Fibroblast of lung (primary cell): ENCODE measurements at places on chromosomes 2 and 18. TPM values are rescaled to one million over a fixed set of nuclear protein-coding genes. Genes with fewer than 3 reads are reported as not detected.

The ZNF892 gene
- 6.2 and 7.3 TPM in 2 replicates for total RNA-seq

The CHRND gene
- total RNA-seq: not detected in 2 replicates

The RNU2-63P gene
- total RNA-seq: 46.0 and 268 TPM in 2 replicates

The SCN2A gene
- total RNA-seq: 2.1 and 7.1 TPM in 2 replicates

The BMP10 gene
- total RNA-seq: not detected in 2 replicates

The PPP1R1C gene
- 0.50 and 0.77 TPM in 2 replicates for total RNA-seq

The IL1RL2 gene
- 2.6 and 3.1 TPM in 2 replicates for total RNA-seq

The MYCN gene
- total RNA-seq: not detected in 2 replicates

The CNDP1 gene
- not detected in 2 replicates for total RNA-seq

The CNTNAP5 gene
- total RNA-seq: not detected in 2 replicates

The SCG2 gene
- 0.66 and 2.1 TPM in 2 replicates for total RNA-seq

The AQP4 gene
- not detected in 2 replicates for total RNA-seq

The CIB4 gene
- total RNA-seq: not detected in 2 replicates

The ALLC gene
- total RNA-seq: not detected in 2 replicates

The RGPD4 gene
- under 0.01 TPM in 1 of 2 replicates, not detected in the other for total RNA-seq

The TXNDC2 gene
- not detected in 2 replicates for total RNA-seq

The ESPNL gene
- total RNA-seq: 1.3 and 2.8 TPM in 2 replicates

DNA sequence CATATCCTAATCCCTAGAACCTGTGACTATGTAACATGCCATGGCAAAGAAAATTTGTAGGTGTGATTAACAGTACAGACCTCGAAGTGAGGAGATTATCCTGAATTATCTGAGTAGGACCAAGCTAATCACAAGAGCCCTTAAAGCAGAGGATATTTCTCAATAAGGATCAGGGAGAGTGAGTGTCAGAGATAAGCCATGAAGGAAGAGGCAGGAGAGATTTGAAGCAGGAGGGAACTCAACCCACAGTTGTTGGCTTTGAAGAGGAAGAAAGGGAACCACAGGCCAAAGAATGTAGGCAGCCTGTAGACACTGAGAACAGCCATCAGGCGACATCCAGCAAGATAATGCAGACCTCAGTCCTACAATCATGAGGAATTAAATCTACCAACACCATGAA lies 229.3 kb downstream of the NBAS start:
- DNase-seq: no peak

GRCh38 chr2:85175369-85176299 lies 42.4 kb downstream of the TCF7L1 start:
- peak; percentile 77 for DNase-seq

DNA sequence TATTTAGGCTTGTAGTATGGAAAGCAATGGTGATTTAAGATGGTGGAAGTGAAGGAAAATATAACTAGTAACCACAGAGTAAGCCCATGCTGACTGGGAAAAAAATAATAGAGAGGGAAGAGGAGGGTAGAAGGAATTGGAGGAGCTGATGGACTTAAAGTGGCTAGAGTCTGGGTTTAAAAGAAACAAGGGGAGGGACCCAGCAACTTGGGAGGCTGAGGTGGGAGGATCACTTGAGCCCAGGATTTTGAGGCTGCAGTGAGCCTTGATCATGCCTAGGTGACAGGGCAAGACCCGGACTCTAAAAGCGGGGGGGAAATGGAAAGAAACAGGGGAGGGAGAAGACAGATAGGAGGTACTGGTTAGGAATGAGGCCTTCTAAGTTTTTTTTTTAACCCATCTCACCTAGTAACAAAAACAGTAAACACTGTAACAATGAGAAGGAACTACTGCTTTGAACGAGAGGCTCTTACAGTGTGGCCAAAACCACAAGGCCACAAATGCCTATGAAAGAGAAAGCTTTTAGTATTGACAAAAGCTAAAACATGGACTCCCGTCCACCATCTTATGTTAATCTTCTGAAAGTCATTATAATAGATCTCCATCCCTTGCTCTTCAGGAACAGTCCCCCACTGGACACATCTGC lies 26.6 kb downstream of the METTL8 start:
- no peak for DNase-seq

DNA sequence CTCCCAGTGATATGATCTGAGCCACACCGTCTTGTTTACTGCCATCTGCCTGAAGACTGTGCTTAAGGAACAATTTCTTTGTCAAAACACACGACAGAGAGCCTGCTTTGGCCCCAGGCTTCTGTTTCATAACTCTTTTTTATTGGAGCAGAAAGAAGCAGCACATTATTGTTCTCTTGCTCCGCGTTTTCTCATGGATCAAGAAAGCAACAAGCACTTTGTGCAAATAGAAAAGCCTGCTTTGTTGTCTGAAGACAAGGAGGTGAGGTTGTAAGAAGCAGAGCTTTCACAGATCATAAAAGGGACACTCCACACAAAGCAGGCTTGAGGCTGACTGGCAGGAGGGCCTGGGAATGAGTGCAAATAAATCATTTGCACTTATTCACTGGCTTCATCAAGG lies 118.3 kb upstream of the FAM136A start:
- DNase-seq: no peak

- no peak for DNase-seq
Observed at GRCh38 chr2:134231301-134231964, 22.4 kb upstream of the MGAT5 start.

DNA sequence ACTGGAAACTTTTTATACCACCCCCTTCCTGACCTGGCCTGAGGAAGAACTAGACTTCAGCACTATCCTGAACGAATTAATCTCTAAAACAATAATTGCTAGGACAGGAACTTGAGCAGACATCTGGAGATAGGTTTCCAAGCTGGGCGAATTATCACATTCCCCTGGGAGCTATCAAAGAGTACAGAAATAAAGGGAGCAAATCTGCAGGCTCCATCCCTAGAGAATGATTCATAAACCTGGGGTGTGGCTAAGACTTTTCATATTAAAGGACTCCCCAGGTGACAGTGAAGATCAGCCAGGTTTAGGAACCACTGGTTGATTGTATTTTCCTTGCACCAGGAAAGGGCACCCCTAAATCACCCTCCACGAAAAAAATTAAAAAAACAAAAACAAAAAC lies 105.6 kb upstream of the NOL4 start:
- no peak for DNase-seq

DNA sequence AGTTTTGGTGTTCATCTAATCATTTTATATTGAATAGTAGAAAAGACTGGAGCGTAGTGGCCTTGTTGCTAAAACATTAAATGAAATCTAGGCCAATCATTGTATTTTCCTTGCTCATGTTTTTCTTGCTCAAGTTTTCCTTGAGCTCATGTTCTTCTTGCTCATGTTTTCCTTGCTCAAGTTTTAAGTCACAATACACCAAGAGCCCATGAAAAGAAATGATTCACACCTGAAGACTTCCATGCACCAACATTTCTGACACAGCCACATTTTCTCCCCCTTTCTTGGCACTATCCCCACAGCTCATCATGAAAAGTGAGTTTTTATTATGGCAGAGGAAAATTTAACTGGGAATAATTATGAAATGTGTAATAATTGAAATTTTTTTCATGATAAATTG lies 92.0 kb downstream of the LRP1B start:
- peak; percentile 80 for DNase-seq

DNA sequence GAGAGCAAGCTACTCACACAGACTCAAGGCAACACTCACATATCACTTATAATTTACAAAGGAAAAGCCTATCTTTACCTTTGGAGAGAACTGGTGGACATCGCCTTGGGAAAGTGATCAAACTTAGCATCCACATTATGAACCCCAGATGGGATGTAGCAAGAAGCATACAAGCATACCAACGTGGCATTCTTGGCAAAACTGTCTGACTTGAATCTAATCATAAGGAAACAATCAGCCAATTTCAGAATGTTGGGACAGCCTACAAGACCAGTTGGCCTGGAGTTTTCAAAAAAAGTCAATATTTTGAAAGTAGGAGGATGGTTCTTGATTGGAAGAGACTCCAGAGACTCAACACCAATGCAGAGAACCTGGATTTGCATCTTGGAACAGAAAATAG lies 79.1 kb upstream of the PMAIP1 start:
- DNase-seq: no peak

GRCh38 chr18:11963991-11964484 lies 17.3 kb upstream of the IMPA2 start:
- DNase-seq: no peak

- DNase-seq: peak; percentile 78
Observed at GRCh38 chr18:68847219-68847837, 49.4 kb downstream of the CCDC102B start.

DNA sequence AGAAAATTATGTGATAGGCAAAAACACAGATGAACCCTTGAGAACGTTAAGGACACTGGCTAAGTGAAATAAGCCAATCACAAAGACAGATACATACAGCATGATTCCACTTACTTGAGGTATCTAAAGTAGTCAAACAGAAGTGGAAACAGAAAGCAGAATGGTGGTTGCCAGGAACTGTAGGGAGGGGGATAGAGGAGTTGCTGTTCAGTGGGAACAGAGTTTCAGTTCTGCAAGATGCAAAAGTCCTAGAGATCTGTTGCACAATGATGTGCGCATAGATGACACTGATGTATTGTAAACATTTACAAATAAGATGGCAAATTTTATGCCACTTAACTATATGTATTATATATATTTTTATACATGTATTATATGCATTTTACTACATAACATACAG lies 59.7 kb downstream of the POLE4 start:
- no peak for DNase-seq

GRCh38 chr18:62829936-62830335 lies 114.6 kb downstream of the PHLPP1 start:
- DNase-seq: peak; percentile 12

GRCh38 chr2:231418820-231419640 lies 23.5 kb downstream of the B3GNT7 start:
- DNase-seq: no peak

DNA sequence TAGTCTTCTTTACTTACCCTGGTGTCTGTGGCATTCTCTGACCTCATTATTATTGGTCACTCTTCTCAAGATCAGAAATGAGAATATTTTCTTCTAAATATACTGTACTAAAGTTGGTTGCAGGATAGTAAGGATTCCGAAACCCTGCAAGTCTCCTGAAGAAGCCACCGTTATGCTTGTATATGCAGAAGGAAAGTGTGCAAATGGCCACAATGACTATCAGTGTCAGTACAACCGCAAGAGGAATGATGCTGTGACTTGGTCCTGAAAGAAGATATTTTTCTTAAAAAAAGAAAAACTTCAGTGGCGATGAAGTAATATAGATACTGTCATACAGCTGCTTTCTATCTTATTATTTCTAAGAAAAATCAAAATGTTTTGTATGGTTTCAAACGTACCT lies 120.7 kb downstream of the PLA2R1 start:
- no peak for DNase-seq

DNA sequence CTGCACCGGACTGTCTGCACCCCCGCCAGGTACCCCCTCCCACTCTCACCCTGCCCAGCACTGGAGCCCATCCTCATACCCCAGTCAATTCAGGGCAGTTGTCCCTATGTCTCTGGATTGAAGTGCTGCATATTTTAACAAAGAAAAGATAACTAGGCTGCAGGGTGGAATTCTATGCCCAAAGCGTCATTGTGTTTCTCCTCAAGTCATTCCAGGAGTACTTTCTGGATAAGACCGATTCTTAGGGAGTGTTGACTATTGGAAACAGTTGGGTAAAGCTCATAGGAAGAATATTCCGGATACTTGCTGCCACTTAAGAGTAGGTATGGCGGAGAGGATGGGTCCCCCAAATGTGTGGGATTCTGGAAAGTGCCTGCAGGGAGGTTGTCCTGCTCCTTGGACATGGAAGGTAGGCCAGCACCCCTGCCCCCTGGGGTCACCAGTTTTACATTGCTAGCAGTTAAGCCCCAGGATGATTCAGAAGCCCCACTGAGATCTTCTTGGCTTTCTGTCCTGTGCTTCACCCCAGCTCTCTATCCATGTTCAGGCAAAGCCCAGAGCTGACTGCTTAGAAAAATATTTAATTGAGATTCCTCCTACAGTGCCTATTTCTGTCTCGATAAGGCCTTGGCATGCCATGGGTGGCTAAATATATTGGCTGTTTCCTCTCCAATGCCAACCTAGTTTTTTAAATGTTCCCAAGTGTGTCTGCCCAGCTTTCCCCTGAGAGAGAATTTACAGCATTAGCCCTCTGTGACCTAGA lies 48.2 kb downstream of the RPL37A start:
- peak; percentile 74 for DNase-seq
